Kidney tubule cell (primary cell): ENCODE measurements at places on chromosomes 13 and 19.

- no peak for DNase-seq
These were observed 69.9 kb downstream of the SLITRK6 start for GRCh38 chr13:85729296-85729695.

DNA sequence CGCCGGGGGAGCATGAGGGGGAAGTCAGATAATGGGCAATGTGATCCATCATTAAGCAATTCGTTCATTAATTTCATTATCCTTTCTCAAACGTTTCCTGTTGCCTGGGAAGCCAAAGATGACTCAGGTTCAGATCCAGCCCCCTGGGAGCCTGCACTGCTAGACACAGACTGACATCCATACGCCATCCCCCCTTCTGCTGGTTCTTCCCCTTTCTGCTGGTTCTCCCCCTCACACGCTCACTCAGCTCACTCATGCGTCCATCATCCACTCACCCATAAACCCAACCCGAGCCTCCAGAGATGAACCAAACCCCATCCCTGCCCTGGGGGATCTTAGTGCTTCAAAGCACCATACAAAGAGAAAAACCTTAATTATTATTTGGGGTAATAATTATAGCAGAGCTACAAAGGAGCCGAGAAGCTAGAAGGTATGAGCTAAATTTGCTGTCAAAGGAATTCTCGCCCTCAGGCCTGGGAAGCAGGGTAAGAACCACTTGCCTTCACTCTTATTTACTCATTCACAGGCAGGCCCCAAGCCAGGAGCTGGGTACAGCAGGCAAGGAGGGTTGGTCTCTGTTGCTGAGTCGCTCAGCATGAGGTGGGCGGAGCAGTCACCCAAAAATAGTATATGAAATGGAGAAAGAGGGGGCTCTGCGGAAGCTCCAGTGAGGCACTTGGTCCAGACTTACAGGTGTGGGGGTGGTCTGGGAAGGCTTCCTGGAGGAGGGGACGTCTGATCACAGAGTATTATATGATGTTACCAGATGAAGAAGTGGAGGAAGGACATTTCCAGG lies 7.0 kb upstream of the ZNF444 start:
- DNase-seq: no peak

DNA sequence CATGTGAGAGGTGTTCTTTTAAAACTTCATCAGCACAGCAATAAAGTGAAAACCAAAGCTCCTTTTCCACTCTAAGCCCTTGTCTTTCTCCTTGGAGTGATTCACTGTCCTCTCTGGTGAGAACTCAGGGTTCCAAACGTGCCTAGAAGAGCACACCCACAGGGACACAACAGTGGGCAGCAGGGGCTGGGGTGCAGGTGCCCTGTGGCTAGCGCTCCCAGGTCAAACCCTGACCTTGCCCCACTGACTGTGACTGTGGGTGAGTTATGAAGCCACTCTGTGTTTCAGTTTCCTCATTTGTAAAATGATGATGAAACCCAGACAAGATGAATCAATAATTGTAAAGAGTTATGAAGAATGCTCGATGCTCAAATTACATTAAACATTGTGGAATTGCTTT lies 37.6 kb upstream of the IGFL1 start:
- no peak for DNase-seq

DNA sequence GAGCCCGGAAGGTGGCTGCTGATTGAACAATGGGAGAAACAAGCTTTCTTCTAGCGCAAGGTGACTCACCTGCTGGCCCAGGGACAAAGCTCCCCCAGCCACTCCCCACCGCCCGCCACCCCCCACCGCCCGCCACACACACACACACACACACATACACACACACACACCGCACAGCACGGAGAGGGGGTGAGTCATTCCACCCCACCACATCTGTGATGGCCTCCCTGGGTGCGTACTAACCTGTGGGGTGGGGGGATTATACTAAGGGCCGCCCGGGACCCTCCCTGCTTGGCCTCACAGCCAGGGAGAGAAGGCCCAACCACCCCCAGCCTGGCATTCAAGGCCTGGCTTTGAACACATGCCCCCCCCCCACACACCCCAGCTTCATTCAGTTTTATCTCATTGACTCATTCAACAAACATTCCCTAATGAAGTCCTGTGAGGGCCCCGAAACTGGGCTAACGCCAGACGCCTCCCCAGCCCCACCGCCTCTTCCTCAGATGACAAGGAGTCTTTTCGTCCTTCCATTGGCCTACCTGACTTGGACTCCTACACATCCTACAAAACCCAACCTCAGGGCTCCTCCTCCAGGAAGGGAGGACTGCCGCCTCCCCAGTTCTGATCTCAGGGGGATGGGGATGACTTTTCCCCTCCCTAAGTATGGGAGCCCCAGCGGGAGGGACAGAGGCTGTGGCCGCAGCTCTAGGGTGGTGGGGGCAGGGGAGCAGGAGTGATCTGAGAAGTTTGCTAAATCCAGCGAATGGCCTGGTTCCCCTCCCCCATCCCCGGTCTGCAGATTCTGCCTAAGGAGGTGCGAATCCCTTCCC lies 5.8 kb upstream of the ONECUT3 start:
- DNase-seq: peak; percentile 98

GRCh38 chr13:62119739-62120700 lies 704.4 kb upstream of the PCDH20 start:
- DNase-seq: peak; percentile 37

DNA sequence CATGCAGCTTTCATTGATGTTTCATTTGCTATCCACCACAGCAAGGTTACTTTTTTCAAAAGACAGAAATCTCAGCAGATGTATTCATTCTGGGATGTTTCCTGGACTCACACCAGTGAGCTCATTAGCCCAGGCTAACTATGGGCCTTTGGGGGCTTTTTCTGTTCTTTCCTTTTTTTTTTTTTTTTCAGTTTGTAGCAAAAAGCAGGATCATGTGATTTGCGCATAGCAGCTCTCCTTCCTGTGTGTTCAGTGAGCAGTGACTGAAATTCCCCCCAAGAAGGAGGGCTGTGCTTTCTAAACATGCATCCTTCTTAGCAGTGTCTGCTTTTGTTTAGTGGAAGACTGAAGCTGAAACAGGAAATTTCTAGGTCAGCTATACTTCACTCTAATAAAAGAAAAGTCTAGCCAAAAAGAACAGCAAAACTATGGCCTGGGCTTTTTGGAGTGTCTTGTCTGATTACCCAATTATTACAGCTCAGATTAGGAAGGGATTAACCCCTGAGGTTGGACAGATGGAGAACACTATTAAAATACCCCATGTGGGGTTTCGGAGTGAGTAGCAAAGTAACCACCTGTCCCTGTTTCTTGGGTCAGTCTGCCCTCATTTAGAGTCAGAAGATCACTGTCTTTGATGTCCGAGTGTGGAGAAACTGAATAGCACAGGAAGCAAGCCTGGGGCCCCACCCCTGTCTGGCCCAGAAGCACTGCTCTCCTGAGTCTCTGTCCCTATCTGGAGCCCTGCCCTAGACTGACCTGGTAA lies 8.9 kb upstream of the AMER2 start:
- no peak for DNase-seq

- DNase-seq: no peak
These were observed 37.9 kb downstream of the ZFR2 start for GRCh38 chr19:3830621-3831589.

DNA sequence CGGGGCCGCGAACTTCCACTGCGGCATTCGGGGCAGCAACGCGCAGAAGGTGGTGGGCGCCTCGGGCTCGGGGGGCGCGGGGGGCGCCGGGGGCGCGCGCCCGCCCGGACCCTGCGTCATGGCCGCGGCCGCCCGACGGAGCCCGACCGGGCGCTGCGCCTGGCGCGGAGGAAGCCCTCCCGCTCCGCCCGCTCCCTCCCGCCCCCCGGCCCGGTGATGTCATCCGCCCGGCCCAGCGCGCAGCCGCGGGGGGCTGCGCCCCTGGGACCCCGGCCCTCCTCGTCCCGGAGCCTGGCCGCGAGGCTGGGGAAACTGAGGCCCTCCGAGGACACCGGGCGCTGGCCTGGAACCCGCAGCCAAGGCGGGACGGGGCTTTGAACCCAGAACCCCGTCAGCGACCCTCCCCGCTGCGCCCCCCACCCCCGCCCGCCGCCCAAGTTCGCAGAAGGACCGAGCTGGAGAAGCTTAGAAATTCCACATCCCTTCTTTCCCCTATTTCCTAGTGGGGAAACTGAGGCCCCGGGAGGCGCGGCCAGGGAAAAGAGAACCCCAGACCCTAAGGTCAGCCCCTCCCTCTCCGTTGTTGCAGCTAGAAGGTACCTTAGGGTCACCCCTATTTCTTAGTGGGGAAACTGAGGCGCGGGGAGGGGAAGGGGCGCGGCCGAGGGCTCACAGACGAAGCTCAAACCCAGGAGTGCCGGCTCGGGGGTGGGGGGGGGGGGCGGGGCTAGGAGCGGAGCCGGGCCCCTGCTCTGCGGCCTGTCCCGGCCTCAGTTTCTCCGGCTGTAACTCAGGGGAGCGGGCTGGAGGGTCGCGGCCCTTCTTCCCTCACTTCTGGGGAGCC lies at the start of gene SHC2:
Gene SHC2 (minus strand): TSS at position 157 of the 844 bp plus-strand sequence. CDS start 37 bp downstream, at position 120.
- DNase-seq: no peak

GRCh38 chr13:34004676-34005075 lies 186.7 kb downstream of the RFC3 start:
- DNase-seq: no peak

DNA sequence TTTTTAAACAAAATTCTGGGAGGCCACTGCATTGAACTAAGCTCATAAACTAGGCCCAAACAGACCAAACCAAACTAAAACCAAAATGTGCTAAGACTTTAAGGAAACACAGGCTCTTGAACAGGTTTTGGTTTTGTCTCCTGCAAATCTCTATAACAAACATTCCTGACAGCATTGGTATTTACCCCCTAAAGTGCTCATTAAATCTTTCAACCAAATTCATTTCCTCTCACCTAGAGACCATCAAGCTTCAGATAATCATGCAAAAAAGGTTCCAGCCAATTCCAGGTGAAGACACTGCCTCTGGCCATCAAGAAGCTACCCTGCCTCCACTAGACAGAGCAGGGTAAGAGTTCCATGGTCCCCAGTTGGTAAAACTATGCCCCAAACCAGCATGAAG lies 951.2 kb upstream of the MIR17HG start:
- no peak for DNase-seq

- DNase-seq: peak; percentile 93
These were observed 3.4 kb downstream of the BBC3 start for GRCh38 chr19:47227352-47228167.
